ENCODE measurements at places on chromosomes 1 and 21.

DNA sequence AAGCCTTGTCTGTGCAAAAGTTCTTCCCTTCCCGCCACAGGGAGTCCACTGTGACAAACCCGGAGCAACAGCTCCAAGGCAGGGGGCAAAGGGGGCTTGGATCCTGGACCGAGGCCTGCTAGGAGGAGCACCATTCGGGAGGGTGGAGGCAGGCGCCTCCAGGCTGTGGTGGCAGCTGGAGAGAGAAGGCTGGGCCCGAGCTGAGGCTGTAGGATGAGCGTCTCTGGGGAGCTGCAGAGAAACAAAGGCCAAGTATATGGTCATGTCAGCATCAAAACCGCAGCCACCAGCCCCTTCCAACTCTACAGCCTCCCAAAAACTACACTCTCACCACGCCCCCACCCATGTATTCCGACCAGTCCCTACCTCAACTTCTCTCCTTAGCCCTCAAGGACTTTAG is 579 bp downstream of the SH3BP5L start:
- no peak for DNase-seq

DNA sequence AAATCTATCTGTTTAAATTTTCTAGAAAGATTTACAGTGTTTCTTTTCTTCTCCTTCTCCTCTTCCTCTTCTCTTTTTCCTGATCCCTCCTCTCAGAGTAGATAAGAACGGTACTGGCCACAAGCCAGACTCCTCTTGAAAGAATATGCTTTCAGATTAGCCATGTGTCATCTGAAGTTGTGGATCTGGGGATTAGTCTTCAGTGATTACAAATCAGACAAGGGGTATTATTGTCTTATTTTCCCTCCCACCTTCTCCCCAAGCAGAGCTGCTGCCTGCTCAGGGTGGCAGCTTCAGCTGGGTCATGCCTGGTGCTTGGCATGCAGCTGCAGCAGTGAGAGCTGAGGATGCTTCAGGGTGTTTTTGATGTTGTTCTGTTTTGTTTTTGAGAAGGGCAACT is 42.7 kb downstream of the SGIP1 start:
- no peak for DNase-seq

GRCh38 chr1:187408212-187409004 is 579.7 kb downstream of the PLA2G4A start:
- no peak for DNase-seq

- DNase-seq: no peak
These were observed 166.8 kb upstream of the KCNJ6 start for GRCh38 chr21:38082936-38083485.

GRCh38 chr21:32578107-32578691 is 7.1 kb downstream of the TCP10L start:
- peak; percentile 38 for DNase-seq

Data from activated T-cell treated with anti-CD3 and anti-CD28 coated beads, Interleukin-2, amount 50 U/mL, for 48 hours (primary cell).